ENCODE measurements at places on chromosomes 7 and 10. TPM values are rescaled to one million over a fixed set of nuclear protein-coding genes. Genes with fewer than 3 reads are reported as not detected.

- no peak for DNase-seq
Observed at GRCh38 chr10:13924040-13924725, 337.4 kb downstream of the PRPF18 start.

Gene EBF3
- polyA plus RNA-seq, result 1.9 TPM

DNA sequence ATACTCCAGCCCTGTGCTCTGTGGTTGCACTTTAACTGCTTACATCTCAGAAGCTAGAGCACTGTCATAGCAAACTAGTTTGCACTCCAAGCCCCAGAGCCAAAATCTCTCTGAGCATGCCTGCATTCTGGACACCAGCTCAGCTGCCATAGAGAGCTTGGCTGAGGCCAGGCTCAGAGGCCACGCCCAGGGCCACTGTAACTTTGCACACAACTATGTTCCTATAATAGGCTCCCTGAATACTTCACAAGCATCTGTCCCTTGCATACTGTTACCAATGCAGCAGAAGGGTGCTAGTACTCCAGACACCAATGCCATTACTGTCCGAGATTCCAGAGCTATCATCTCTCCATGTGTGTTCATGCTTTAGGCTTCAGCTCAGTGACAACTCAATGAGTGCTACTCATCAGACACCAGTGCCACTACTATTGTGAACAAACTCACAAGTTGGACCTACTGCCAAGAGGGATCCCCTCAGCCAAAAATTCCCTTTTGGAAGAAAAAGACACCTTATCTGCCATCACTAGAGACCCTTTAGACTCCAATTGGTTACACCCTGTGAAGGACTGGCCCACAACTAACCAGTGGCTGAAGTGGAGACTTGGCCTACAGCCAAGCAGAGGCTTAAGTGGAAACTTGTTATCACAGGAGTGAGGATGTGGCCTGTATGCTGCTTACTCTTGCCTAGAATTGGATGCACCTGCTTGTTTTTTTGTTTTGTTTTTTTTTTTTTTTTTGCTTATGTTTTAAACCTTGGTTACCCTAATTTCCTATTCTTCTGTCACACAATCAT is 211.6 kb upstream of the MAGI2 start:
- no peak for DNase-seq

DNA sequence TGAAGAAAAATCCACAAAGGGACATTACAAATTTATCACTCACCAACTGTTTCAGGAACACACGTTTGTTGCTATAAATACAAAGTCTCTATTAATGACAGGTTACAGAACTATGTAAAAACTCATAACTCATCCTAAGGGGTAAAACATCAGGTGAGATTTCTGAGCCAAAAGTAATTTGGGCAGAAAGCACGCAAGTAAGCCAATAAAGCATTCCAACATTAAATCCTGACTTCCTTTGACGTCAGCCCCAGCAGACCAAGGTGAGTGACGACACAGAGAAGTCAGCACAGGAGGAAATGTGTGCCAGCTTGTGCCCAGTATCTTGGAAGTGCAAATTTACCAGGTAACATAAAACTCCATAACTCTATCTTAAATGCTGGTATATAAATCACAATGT is 45.7 kb downstream of the IMMP2L start:
- DNase-seq, result no peak

- no peak for DNase-seq
Observed at GRCh38 chr10:73979141-73979808, 18.6 kb upstream of the VCL start.

DNA sequence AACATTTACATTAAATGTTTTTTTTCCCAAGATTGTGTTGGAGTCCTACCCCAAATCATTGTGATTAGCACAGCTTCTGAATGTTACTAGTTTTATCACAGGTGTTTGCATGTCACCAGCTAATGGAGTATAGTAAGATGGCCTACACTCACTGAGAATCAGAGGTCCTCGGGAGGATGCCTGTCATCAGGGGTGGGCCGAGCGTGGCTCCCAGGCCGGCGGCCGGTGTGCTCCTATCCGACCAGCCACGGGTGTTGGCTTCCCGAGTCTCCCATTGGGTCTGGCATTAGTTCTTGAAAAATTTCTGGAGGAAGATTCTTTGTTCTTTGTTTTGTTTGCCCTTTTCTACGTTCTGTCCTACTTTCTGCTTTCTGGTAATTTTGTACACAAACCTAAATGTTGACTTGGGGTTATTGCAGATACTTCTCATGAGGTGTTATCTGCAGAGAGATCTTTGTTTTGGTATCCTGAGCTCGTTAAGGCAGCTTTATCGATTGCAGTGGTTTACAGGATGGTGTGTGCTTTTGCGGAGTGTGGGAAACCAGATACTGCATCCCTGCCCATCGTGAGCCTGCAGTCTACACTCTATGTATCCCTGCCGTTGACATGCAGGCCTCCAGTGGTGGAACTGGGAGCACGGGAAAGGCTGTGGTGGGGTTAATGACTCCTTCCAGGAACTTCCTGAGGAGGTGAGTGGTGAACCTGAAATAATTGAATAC is 67.3 kb upstream of the DNAJB6 start:
- no peak for DNase-seq

Gene LIPM
- 0.57 TPM for polyA plus RNA-seq

- no peak for DNase-seq
Observed at GRCh38 chr7:23893176-23893941, 183.3 kb downstream of the STK31 start.

GRCh38 chr7:16670731-16671344 is 24.9 kb downstream of the BZW2 start:
- DNase-seq, result no peak

DNA sequence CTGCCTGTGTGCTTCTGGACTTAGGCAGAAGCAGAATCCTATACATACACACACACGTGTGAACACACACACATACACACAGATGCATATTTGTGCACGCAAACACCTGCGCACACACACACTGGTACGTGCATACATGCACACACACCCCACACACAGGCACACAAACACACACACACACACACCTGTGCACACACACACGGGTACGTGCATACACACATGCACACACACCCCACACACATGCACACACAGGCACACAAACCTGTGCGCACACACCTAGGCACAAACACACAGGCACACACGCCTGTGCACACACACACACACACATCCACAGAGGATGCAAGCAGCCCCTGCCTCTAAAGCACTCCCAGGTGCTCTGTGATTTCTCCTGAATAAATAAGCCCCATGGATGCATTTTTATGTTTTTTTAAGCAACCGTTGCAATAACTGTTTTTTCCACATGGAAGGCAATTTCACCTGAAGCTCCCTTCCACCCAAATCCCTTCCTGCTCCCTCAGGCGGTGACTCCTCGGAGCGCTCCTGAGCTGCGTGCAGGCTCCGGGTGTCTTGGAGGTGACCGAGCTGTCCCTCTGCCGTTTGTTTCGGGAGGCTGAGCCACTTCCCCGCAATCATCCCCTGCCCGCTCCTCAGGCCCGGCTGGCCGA is 41.5 kb upstream of the PDGFA start:
- no peak for DNase-seq

GRCh38 chr7:3710531-3710930 is 409.5 kb downstream of the SDK1 start:
- DNase-seq, result no peak

DNA sequence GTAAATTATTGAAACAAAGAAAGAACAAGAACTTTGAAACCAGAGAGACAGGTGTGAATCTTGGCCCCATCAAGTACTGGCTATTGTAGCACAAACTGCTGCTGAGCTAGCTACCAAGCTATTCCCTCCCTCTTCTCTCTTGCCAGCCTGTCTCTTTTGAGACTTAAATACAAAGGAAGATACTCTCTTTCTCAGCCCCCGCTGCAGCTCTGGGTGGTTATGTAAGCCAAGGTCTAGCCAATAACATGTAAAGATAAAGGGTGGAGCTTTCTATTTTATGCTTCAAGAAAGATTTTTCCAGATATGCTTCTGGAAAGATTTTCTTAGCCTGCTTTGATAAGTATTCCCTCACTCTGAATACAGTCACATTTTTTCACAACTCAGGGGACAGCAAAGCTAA is 17.2 kb downstream of the BAZ1B start:
- no peak for DNase-seq

All from thymus (tissue), 14 donors.